ENCODE measurements at places on chromosomes 5 and 9.
A peak's percentile ranks its signal among the peaks of the same experiment; 100 is the strongest.

DNA sequence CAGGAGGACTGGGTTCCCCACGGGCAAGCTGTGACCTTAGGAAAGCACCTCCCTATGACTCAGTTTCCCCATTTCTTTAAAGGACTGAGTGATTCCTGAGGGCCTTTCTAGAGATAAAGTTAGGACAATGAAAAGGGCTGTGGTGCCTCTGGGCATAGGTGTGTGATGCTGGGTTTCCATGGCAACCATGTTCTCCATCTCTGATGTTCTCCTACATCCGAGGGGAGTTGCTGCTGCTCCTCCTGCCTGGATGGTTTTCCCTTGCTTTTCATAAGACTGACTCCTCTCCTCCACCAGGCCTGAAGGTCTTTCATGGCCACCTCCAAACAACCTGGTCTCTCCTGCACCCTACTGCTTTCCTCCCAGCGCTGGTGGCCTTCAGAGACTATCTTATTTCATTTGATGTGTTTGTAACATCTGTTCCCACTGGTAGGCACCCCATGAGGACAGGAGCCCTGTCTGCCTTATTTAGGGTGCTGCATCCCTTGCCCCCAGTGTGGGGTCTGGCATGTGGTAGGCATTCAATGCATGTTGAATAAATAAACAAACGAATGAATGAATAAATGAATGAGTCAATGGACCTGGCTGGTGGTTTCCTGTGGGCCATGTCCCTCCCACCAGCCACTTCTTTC lies 112.2 kb upstream of the HAND1 start:
- DNase-seq: no peak

GRCh38 chr9:33172256-33173238 lies 5.4 kb upstream of the B4GALT1 start:
- no peak for DNase-seq

DNA sequence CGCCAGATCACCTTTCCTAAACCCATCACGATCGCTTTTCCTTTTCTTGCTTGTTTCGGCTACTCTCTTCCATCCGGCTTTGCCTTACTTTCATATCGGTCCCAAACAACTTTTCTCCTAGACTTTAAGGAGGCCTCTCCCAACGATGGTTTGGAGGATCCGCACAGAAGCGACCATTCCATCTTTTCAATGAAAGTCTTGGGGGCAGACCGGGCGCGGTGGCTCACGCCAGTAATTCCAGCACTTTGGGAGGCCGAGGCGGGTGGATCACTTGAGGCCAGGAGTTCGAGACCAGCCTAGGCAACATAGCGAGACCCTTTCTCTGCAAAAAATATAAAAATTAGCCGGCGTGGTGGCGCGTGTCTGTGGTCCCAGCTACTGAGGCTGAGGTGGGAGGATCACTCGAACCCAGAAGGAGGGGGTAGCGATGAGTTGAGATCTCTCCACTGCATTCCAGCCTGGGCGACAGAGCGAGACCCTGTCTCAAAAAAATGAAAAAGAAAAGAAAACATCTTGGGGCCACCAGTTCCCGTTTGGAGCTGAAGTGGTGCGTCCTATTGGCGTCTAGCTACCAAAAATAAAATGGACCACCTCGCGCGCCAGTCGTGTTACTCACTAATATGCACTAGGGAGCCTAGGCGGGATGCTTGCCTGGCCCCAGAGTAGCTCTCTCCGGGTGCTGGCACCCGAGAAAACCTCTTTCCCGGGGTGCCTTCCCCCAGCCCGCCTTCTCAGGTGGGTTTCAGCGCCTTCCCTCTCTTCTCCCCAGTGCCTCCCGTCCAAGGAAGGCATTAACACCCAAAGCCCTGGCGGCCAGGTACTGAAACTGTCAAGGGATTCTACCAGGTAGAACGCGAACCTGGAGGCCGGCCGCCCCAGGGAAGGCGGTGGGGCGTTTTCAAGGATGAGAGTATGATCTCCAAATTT lies 800 bp upstream of the AP3B1 start:
- DNase-seq: peak; percentile 27

- no peak for DNase-seq
Observed at GRCh38 chr9:91315191-91315590, 46.5 kb downstream of the AUH start.

- no peak for DNase-seq
Observed at GRCh38 chr9:37056046-37056920, 22.2 kb upstream of the PAX5 start.

DNA sequence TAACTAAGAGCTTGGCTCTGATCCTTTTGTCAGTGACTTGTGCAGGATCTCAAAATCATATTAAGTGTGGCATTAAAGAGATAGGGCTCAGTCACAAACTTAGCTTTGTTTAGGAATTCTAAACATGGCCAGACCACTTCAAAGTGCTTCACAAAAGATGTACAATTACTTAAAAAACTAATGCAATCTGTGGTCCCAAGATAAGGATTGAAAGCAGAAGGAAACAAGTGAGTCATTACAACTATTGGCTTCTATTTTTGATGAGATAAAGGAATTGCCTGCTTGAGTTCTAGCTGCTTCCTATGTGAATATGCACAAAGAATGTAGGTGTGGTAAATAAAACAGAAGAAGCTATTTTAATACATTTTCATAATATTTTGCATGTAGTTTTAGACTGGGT lies 44.9 kb upstream of the SLC12A2 start:
- no peak for DNase-seq

- DNase-seq: no peak
Observed at GRCh38 chr5:160152901-160153300, 33.7 kb upstream of the PWWP2A start.

GRCh38 chr9:108217431-108218349 lies 638.1 kb downstream of the ACTL7B start:
- no peak for DNase-seq

- DNase-seq: peak; percentile 28
Observed at GRCh38 chr9:130682421-130683121, 11.0 kb upstream of the EXOSC2 start.

DNA sequence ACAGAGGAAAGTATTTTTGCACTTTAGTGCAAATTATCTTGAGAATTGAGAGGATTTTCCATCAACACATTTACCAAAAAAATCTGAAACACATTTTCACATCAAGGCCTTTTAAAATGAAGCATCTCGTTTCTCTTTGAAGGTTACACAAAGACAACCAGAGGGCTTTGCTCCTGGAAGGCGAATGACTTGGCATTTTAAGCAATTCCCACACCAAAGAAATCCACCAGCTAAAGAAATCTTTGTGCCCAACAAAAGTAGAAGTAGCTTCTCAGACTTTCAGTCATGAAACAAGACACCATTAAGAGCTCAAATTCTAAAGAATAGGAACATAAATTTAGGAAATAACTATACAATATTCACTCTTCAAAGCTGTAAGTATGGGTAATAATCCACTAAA lies 59.9 kb downstream of the HABP4 start:
- no peak for DNase-seq

- DNase-seq: no peak
Observed at GRCh38 chr9:131214286-131214856, 61.9 kb downstream of the FAM78A start.

DNA sequence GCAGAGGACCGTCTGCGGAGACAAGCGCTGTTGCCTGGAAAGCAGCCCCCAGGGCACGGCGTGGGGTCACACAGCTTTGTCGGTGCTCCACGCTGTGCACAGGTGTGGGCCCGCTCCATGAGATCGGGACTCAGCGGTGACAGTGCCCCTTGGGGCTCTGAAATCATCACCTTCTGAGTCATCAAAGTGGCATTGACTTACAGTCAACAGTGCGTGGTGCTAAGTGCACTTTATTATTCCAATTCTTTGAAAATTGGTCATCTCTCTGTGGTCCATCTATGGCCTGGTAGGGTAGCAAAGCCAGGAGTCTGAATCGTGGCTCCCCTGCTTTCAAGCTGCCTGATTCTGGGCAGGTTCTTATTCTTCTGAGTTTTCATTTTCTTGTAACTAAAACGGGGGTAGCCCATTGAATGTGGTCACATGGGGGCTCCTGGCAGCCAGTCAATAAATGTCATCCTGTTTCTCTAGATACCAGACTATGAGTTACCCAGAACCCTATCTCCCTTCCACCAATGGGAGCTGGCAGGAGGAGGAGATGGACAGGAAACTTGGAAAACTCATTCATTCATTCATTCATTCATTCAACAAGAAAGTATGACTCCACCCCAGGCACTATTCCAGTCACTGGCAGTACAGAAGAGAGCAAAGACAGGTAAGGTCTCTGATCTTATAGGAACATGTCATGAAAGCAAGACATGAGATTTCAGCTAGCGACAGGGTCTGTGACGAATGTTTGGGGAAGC lies 20.3 kb upstream of the UNC5A start:
- DNase-seq: no peak

DNA sequence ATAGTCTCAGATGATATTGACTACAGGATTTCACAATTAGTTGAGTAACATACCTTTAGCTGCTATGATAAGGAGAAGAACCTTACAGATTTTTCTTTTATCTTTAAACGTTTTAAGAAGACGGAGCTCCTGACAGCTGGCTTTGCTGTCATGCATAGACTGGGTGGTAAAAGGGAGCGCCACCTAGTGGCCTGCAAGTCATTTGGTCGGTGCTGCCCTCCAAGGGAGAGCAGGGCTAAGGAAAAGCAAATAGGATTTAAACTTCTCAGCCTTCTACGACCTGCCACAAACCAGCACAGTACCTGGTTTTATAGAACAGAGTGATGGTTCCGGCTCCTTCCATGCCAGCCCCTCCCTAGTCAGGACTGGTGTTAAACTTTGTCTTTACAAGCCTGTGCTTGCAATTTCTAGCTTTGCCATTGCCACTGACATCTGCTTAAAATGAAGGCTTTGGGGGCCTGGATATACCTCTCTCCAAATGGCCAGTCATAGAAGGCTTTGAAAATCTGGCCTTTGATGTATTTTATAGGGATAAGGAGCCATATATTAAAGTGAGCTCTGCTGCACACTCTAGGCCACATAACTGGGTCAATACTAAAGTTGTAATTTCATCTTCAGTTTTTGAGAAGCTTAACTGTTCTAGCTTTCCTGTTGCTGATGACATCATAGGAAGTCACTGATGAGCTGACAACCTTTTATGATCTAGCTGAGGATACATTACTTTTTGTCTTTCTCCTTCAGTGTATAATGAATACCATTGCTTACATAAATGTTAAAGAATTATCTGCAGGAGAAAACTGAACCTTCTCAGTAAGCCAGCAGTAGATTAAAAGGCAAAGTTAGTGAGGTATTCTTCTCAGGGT lies 31.1 kb upstream of the ADAMTSL1 start:
- no peak for DNase-seq

- DNase-seq: no peak
Observed at GRCh38 chr9:130426883-130427282, 17.9 kb upstream of the ASS1 start.

DNA sequence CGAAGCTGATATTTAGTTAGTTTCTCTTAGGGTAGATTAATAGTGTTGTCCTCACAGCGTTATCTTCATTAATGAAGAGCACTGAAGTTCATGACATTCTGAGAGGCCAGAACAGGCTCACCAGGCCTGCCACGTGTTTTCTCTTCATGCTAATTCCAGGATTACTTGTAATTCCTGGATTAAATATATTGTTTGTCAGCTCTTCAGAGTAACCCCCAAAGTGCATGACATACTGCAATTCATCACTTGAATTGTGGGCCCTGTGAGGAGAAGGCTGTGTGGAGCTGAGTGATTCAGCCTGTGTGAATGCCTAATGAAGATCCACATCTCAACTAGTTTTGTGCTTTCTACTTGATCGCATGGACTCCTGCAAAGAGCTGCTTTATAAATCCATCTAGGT lies 401.0 kb upstream of the ADAMTSL1 start:
- DNase-seq: no peak

DNA sequence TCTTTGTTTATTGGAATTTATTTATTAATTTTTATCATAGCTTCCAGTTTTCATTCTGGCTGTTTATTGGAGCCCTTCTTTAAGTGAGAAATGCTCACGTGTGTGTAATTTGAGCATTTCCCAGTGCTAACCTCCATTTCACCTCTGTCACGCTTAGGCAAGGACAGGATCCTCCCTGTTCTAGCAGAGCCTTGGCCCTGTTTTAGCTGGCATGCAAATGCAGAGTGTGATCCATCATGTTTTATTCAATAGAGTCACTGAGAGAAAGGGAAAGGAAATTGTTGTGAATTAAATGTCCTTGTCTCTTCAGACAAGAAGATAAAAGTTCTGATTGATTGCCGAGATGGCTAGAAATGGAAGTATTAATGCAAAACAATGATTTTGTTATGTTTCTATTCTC lies 137.3 kb upstream of the ACO1 start:
- no peak for DNase-seq

DNA sequence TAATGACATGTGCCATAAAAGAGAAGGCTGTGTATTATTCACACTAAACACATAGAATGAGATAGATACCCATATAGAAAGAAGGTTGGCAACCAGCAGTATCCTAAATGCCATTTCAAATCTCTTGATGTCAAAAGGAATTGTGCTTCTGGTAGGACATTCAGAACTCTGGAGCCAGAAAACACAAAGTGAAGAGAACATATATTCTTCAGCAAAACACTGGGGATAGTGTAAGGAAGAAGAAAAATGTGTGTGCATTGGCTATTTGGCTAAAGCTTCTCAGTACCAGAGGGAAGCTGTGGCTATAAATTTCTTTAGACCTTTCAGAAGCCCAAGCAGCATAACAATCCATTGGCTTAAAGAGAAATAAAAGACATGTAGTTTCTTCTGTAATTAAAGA lies 551.6 kb upstream of the C9orf72 start:
- no peak for DNase-seq

GRCh38 chr5:132355140-132355765 lies 14.3 kb upstream of the SLC22A5 start:
- no peak for DNase-seq

DNA sequence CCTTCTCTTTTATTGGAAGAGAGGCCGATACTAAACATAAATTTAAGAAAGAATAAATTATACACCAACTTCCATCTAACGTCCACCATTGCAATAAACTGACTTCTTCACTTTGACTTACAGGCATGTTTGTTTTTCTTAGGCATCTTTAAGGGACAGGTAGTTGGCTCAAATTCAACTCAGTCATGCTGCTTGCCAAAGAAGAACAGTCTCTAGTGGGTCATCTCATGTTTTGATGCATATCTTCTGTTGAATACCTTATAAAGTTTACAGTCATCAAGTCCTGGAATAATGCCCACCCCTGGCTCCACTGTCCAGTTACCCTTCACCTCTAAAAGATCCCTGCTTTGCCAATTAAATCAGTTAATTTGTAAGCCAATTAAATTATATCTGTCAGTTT lies 328.2 kb upstream of the GRAMD2B start:
- DNase-seq: no peak

GRCh38 chr9:19451240-19452087 lies 42.7 kb downstream of the ACER2 start:
- no peak for DNase-seq

DNA sequence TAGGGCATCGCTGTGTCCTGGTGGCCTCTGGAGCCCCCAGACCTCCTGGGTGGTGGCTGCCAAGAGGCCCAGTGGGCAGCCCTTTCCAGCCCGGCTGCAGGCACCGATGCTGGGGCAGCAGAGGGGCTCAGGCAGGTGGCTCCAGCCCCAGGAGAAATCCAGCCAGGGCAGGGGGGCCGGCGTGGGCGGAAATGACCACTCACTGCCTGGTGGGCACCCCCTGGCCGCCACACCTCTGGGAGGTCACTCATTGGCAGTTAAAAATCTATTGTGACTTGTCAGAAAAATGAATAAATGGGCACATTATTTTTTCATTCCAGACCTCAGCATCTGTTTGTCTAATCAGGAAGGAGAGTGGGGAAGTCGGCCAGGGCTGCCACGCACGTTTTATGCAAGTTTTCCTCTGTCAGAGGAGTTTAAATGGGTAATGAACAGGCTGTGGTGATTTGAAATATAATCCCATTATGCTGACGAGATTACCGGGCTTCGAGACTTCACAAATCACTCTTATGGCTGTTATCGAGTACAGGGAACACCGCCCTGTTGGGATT lies 171.9 kb downstream of the GAPVD1 start:
- no peak for DNase-seq

Data from stimulated activated CD8-positive, alpha-beta memory T cell treated with anti-CD3 and anti-CD28 coated beads, Interleukin-12 subunit alpha, Interleukin-12 subunit beta, amount 100 ng/mL, for 4 hours (primary cell).